AG10803 (cell line): ENCODE measurements at places on chromosomes 7 and 10.

GRCh38 chr10:49629431-49629881 is 15.6 kb downstream of the CHAT start:
- DNase-seq, result no peak

DNA sequence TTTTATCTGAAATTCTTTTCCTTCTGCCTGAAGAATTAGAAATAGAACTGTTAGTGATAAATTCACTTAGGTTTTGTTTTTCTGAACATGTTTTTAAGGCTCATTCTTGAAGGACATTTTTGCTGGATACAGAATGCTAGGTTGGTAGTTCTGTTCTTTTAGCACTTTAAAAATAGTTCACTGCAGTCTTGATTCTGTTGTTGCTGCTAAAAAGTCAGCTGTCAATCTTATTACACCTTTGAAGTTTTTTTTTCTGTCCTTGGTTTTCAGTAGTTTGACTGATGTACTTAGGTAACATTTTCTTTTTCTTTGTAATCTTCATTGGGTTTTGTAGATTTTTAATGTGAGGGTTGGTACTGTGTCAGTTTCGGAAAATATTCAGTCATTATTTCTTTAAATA is 48.7 kb downstream of the C1GALT1 start:
- DNase-seq, result no peak

DNA sequence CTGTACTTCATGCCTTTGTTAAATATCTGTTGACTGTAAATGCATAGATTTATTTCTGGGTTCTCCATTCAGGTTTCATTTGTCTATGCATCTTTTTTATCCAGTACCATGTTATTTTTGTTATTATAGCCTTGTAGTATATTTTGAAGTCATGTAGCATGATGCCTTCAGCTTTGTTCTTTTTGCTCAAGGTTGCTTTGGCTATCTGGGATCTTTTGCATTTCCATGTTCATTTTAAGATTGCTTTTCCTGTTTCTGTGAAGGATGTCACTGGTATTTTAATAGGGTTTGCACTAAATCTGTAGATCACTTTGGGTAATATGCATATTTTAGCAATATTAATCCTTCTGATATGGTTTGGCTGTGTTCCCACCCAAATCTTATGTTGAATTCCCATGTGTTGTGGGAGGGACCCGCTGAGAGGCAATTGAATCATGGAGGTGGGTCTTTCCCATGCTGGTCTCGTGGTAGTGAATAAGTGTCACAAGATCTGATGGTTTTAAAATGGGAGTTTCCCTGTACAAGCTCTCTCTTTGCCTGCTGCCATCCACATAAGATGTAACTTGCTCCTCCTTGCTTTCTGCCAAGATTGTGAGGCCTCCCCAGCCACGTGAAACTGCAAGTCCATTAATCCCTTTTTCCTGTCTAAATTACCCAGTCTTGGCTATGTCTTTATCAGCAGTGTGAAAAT is 302.8 kb upstream of the SEMA3C start:
- DNase-seq, result no peak

DNA sequence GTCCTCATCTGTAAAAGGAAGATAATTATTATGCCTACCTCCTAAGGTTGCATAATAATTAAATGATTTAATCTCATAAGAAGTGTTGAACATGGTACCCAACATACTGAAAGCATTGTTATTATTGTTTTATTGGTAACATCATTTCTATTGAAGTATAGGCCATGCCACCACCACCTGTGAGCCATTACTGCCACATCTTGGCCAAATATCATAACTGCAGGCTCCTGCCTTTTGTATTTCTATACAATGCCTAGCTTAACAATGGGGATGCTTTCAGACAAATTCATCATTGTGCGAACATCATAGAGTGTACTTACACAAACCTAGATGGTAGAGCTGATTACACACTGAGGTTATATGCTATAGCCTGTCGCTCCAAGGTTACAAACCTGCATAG is 61.1 kb upstream of the NPSR1 start:
- DNase-seq, result peak; percentile 1

DNA sequence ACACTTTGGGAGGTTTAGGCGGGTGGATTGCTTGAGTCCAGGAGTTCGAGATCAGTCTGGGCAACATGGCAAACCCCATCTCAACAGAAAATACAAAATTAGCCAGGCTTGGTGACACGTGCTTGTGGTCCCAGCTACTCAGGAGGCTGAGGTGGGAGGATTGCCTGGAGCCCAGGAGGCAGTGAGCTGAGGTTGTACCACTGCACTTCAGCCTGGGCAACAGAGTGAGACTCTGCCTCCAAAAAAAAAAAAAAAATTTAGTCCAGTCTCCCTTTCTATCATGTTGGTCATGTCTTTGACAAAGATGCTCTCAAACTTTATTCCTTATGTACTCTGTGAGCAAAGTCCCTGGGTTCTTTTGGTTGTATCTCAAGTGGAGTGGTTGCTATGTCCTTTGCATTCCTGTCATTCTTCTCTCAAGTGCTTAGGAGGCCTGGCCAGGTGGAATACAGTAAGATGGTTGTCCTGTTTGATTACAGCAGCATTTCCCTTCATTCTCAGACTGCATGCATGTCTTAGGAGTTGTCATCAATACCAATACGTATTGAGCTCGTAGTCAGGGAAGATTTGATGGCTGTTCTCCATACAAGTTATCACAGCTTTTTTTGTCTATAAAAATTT is 85.7 kb downstream of the MMRN2 start:
- DNase-seq, result peak; percentile 38

- no peak for DNase-seq
Measured at GRCh38 chr7:142962991-142963390, 828 bp upstream of the KEL start.

- no peak for DNase-seq
Measured at GRCh38 chr10:114337510-114338462, 66.5 kb downstream of the AFAP1L2 start.

- no peak for DNase-seq
Measured at GRCh38 chr10:127353544-127353943, 157.2 kb upstream of the INSYN2A start.

GRCh38 chr10:124319926-124320391 is 98.8 kb downstream of the OAT start:
- DNase-seq, result peak; percentile 90
